ENCODE measurements at places on chromosomes 1 and 21.

DNA sequence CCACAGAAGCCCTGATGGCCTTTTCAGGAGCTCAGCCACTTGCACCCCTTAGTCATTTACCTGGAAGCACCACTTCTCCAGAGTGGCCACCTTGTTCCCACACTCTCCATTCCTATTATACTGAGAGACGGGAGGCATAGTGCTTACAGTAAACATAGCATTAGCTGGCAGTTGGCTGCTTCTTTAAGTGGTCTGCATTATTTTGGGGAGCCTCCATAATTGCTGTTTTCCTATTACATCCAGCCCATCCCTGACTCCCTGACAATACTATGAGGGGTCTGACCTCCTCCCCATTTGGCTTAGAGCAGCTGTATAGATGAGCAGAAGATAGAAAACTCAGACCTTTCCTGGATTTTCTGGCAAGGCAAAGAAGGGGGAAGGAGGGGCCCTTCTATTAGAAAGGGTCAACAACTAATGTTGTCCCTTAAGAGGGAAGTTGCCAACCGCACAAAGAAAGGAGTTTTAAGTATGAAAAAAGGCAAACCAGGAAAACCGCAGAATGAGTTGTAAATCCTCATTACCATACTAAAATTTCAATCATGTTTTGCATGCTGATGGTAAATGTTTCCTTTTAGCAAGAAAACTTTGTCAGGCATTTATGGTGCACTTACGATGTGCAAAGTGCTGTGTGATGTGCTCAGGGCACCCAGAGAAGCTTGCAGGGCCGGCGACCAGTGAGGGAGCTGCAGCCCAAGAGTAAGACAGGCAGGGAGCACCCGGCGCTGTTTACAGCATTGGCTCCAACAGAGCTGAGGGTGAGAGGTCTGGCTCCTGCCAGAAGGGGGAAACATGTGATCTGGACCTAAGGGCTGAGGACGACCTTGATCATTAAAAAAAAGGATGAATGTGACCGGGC lies 167.3 kb downstream of the ZZZ3 start:
- peak; percentile 46 for DNase-seq

GRCh38 chr1:208381481-208381880 lies 137.3 kb upstream of the PLXNA2 start:
- DNase-seq = no peak

GRCh38 chr1:160877221-160877620 lies 7.8 kb downstream of the ITLN1 start:
- no peak for DNase-seq

- peak; percentile 42 for DNase-seq
These were observed at the start of gene GBP3 for GRCh38 chr1:89022167-89022959. GBP3 (minus strand) TSS chr1:89022866; CDS start chr1:89020721, 2,145 bp downstream.

GRCh38 chr1:108852221-108852975 lies 4.5 kb downstream of the AKNAD1 start:
- DNase-seq = no peak

GRCh38 chr1:58365328-58365727 lies 181.2 kb downstream of the OMA1 start:
- no peak for DNase-seq

- DNase-seq = no peak
These were observed 2.8 kb downstream of the SRARP start for GRCh38 chr1:16006552-16007485.

- no peak for DNase-seq
These were observed 10.9 kb upstream of the SH2D1B start for GRCh38 chr1:162422662-162423375.

DNA sequence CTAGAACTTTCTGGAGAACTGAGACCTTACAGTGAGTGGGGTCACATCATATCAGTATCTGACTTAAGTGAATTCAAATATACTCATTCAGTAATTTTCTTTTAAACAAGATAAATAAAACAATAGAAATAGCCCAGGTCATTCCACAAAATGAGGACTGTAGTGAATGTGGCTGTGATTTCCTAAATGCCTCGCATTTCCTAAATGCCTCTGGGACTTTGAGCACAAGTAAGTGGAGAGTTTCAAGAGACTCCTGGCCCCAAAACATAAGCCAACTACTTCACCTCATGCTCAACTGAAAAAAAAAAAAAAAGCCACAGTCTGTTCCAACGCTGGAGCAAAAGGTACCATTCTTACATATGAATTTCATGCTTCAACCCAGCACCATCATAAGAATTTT lies 81.5 kb downstream of the ZNF281 start:
- DNase-seq = no peak

GRCh38 chr21:41957991-41958766 lies 4.4 kb upstream of the C2CD2 start:
- DNase-seq = peak; percentile 55

DNA sequence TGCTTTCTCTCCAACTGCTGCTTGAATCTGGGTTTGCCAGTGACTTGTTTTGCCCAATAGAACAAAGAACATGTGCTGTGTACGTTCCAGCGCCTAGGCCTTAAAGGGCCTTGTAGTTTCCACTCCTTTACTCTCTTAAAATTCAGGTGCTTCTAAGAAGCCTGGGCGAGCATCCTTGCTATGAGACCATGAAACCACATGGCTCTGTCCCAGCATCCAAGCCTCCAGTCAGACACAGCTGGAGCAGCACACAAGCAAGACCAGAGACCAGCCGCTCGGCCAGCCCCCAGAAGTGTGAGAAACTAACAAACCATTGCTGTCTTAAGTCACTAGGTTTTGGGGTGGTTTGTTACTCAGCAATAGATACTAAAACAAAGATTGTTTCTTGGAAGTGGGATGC lies 15.1 kb downstream of the PLEKHO1 start:
- DNase-seq = no peak

DNA sequence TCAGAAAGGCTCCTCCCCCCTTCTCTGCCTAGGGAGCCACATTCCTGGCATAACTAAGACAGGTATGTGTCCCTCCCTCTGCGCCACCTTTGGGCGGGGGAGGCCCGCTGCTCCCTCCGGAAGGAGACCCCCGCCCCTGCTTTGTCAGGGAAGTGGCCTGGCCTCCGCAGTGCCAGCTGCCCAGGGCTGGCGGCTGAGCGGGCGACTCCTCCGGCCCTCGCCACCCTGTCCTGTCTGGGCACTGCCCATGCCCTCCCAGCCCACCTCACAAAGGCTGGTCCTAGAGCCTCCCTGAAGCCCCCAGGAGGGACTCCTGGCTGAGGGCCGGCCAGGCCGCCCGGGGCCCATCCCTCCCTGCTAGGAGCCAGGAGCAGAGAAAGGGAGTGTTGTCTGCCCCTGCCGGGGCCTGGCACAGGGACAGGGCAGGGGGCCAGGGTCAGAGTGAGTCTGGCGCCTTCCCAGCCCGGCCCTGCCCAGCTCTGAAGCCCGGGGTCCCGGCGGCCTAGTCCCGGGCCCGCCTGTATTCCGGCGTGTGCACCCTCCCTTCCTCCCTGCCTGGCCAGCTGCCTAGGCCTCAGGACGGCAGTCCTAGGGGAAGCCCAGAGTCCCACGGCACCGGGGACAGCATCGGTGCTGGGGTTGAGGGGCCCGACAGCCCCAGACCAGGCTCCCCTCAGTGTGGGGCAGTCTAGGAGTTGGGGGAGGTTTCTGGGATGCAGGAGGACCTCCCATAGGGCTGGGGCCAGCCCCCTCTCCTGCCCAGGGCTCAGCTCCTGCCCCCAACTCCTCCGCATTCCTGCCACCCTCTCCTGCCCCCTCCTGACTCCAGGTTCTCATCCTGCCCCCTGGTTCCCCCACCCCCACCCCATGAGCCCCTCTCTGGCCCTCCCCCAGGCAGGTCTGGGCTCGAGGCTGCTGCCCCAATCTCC lies 5.1 kb downstream of the AGRN start:
- no peak for DNase-seq

DNA sequence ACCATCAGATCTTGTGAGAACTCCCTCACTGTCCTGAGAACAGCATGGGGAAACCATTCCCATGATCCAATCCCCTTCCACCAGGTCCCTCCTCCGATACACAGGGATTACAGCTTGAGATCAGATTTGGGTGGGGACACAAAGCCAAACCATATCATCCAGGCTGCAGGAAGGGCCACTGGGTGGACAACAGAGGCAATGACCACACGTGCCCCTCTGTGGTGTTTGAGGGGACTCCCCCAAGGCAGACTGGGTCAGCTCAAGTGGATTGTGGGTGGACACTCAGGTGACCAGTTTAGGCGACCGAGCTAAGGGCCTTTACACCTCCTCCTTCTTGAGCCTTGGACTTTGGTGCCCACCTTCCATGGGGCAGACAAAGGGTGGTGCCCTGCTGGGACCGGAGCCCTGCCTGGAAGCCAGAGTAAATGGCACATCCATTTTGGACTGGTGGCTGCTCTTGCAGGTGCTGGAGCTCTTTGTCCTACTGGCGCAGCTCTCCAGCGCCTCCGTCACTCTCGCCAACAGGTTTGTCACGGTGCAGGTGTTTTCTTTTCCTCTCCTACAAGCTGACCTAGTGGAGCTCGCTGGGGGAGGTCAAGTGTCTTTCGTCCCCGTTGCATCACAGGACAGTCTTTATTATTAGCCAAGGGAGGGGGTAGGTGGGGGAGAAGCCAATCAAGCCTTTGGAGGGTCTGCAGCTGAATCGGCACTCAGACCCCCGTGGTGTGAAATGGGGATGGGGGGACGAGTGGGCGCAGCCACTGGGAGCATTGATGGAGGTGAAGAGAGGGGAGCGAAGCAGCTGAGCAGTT lies 37.6 kb downstream of the CRYAA start:
- no peak for DNase-seq

GRCh38 chr1:248810727-248811513 lies 14.8 kb downstream of the SH3BP5L start:
- no peak for DNase-seq

- no peak for DNase-seq
These were observed 302.8 kb downstream of the MATN1 start for GRCh38 chr1:30420519-30421050.

GRCh38 chr21:37564341-37564923 lies 197.9 kb downstream of the DYRK1A start:
- peak; percentile 94 for DNase-seq

- DNase-seq = no peak
These were observed 425.5 kb downstream of the KCTD3 start for GRCh38 chr1:215992620-215993019.

GRCh38 chr1:168913711-168914463 lies 184.9 kb upstream of the DPT start:
- DNase-seq = no peak

DNA sequence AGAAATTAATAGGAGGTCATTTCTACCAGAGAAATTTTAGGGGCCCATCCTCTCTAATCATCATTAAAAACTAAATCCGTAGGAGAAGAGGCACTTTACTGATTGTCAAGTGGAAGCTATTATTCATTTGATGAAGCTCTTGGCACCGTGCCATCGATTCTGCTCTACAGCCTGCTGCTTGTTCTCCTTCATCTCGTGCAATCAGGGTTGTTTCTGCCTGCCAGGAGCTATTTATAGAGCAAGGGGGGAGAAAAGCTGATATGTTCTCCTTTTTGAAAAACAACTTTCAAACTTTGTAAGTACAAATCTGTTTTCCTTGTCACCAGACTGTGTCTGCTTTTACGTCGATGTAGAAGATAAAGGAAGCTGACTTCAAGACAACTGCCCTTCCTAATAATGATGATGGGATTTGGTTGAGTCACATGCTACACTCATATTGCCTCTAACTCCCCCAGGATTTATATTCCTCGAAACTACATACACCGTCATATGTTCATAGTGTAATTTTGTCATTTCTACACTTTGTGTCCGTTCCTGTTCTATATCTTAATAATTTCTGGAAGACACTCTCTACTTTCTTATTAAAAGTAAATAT lies 169.6 kb upstream of the LHX8 start:
- no peak for DNase-seq

GRCh38 chr1:247352175-247352574 lies 20.5 kb upstream of the ZNF496 start:
- no peak for DNase-seq

GRCh38 chr1:48679859-48680258 lies 96.8 kb downstream of the BEND5 start:
- DNase-seq = no peak

DNA sequence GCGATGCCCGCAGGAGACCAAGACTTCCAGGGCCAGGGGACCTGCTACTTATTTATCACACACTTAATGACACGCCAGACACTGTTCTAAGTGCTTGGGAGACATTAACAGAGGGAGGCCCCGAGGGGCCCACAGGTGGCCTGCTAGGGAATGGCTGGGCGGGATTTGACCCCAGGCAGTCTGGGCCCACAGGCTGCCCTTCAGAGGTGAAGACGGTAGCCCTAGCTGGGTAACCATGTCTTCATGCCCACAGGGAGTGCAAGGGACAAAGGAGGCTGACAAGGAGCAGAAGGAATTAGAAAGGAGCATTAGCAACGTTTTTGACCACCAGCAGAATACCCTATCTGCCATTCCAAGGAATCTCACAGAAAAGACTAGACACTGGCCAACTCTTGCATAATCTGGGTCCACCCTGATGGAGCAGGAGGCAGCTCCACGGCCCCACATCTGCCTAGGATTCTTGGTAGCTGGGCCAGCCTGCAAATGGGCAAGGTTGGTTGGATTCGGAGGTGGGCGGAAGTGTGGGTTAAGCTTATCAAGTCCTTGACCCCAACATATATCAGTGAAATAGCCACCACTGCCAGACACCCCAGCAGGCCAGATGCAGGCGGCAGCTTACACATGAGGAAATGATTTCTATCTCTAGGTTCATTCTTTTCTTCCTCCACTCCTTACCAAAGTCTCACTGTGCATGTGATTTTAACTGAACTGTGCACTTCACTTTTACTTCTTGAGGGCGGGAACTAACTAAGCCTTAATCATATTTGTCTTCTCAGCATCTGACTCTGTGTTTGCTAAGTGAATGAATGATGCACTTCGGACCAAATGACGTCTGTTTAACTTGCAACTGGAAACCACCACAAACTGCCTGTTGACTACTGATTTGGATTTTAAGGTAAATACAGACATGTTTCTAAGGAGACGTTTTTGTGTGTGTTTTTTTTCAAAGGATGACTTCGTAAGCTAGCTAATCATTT lies 3.4 kb upstream of the ETS2 start:
- no peak for DNase-seq

DNA sequence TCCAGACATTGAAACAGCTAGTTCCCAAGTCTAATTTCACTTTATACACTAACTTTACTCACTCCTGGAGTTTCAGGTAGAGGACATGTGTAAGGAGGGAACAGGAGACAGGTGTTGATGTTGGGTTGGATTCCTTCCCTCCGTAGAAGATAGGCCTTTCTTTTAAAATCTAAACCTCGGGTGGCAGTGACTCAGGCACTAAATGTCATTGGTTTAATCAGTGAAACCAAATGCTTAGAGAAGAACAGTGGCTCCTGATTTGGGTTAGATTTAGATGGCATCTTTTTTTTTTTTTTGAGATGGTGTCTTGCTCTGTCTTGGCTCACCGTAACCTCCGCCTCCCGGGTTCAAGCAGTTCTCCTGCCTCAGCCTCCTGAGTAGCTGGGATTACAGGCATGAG lies 7.2 kb downstream of the CAP1 start:
- no peak for DNase-seq

DNA sequence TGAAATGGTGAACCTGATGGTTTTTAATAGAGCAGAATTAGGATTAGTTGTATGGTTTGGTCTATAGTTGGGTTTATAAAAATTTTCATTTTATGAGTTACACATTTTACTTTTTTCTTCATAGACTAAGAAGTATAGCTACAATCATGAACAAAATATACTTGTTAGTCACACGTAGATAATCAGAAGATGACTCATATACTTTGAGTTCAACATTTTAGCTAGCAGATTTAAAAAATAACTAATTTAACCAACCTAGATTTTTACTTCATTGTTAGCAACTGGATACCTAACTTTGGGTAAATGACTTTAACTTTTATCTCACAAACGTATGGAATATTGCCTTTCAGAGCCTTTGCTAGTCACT lies 27.9 kb downstream of the MORC3 start:
- DNase-seq = no peak

Data from AG04449 (cell line).